ENCODE measurements at places on chromosomes 5 and 9.

DNA sequence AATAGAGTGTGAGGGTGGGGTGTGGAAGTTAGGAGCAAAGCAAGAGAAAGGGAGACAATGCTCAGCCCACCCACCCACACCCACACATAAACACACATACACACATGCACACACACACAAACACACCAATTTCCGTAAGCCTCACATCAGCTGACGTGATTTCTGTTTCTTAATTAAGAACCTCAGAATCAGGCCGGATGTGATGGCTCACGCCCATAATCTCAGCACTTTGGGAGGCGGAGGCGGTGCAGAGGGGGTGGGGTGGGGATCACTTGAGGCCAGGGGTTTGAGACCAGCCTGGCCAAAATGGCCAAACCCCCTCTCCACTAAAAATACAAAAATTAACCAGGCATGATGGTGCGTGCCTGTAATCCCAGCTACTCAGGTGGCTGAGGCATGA lies 26.4 kb upstream of the PIK3R1 start:
- no peak for DNase-seq

DNA sequence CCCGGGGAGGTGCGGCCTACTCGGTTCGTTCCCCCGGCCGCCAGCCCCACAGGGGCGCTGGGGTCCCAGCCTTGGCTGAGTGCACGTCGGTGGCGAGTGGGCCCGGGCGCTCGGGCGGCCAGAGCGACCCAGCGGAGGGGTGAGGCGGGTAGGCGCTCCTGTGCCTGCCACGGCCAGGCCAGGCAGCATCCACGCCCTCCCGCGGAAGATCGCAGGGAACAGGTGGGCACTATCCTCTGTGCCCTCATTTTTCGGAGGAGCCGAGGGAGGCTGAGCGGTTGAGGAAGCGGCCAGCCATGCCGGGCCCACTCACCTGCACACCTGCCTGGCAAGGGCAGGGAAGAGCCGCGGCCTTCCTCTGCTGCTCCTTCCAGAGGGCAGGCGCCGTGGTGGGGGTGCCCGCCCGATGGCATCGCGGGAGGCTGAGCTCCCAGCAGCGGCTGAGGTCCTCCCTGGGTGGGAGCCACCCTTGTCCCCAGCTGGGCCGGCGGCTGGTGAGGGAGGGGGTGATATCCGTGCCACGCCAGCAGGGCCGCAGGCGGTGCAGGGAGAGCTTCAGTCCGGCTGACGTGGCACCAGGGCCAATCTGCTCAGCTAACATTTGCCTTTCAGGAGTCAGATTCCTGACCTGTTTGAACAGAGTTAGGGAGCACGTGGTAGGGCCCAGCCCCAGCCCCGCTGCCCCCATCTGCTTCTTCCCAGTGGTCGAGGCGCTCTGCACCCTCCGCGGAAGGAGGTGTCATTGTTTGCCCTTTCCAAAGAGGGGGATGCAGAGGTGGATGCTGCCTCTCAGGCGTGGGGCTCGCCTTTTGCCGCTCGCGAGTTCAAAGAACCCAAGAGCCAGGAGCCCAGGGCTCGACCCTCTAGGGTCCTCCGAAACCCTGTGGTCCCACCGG lies 1.6 kb upstream of the SEC16A start:
- no peak for DNase-seq

DNA sequence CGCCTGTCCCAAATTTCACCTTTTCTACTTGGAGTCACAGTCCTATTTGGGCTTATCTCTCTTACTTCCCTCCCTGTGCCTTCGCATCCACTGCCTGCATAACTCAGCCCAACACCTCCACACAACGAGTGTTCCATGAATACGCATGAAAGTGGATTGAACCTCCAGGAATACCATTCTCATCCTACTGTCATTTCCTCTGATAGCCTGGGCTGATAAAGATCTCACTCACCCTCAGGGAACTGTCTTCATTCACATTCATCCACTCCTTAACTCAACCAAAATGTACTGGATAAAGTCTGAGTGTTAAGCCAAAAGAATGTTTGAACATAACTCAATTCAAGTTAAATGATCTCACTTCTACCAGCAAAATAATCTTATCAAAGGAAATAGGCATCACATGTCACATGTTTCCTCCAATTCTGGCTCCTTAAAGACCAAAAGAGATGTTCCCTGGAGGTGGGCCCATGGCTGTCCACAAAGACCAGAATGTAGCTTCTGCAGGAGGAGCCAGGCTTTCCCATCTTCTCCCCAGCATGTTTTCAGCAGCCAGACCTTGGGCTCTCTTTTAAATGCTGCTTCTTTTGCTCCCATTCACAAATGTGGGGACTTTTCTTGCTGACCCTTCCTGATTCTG lies 28.4 kb upstream of the TRIO start:
- DNase-seq, result no peak

DNA sequence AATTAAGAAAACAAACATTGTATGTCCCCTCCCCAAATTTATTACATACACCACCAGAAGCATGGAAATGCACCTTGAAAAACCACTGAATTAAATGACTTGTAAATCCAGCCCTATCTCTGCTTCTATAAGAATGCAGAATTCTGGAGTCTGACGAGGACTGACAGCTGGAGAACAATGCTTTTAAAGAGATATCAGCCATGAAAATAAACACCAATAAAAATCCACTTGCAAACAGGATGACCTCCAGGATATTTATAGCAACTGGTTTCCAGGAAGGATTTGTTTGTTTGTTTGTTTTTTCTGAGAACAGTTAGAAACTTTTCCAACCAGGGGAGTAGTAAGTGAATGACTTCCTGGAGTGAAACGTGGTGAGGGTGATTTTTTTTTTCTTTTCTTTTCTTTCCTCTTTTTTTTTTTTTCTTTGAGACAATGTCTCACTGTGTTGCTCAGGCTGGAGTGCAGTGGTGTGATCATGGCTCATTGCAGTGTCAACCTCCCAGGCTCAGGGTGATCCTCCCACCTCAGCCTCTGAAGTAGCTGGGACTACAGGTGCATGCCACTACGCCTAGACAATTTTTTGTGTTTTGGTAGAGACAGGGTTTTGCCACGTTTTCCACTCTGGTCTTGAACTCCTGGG lies 38.7 kb upstream of the SLC36A1 start:
- no peak for DNase-seq

GRCh38 chr9:76136986-76137385 lies 246.5 kb downstream of the PCSK5 start:
- no peak for DNase-seq

GRCh38 chr5:6570530-6570929 lies 62.3 kb downstream of the NSUN2 start:
- no peak for DNase-seq
